ENCODE measurements at places on chromosomes 3 and 15.
A peak's percentile ranks its signal among the peaks of the same experiment; 100 is the strongest.

- DNase-seq: no peak
These were observed 32.9 kb upstream of the LYZL4 start for GRCh38 chr3:42443292-42443691.

GRCh38 chr3:152385761-152386160 is 117.0 kb downstream of the MBNL1 start:
- peak; percentile 85 for DNase-seq

DNA sequence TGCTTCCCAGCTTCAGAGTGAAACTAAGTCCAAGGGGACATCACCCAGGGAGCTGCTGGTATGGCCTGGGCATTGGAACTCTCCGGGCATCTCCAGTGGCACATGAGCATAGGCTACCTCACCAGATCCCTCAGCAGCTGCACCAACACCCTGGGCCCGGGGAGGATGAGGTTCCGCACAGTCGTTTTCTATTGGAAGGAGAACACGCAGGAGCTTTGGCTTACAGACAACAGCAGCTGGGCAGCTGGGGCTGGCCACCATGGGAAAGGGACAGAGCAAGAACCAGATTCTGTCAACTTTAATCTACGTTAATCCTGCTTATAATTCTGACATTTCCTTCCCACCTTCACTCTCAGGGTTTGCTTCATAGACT is 65.5 kb downstream of the MYO1E start:
- DNase-seq: no peak

- DNase-seq: peak; percentile 20
These were observed 482.2 kb downstream of the RBMS3 start for GRCh38 chr3:29763115-29763514.

GRCh38 chr15:93265111-93265556 is 176.1 kb upstream of the RGMA start:
- DNase-seq: peak; percentile 2

DNA sequence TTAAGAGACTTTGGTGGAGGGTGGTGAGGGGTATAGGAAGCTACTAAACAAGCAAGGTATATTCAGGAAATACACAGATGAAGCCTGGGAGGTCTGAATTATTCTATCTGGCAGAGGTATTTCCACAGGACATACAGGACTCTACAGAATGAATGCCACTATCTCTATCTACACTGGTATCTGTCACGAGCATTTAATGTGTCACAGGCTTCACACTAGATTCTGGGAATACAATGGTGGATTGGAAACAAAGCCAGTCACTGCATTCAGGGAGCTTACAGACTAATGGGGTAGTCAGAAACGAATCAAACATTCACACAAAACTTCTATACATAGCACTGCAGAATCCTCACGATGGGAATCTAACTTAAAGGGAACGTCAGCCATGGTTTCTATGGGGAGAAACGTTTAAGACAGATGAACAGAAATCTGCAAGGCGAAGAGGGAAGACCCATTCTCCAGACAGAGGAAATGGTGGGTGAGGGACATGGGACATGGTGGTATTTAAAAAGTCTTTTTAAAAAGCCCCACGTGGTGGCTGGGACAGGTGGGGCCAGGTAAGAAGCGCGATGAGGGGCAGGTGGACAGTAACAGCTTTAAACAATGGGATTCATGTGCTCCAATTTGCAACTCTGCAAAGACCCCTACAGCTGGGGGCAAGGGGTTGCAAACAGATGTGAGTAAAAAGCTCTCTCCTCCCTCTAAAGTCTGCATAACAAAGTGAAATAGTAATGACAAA is 16.5 kb downstream of the LRIG1 start:
- DNase-seq: no peak

GRCh38 chr3:156397534-156397933 is 157.4 kb downstream of the SSR3 start:
- no peak for DNase-seq

DNA sequence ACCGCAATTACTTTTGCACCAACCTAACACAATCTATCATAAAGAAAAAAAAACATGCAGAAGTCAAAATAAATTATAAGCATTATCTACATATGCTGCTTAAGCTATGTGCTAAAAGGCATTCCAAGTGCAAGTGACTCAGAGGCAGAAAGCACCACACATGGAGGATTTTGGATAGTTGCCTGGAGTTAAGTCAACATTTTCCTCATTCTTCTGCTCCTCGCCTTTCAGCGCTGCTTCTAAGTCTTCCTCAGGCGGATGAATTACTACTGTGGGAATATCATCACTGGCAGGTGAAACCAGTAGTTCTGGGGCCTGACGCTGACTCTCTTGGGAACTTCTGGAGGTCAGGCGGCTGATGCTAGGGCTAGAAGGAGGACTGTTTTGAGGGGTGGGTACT is 53.1 kb downstream of the SLC4A7 start:
- DNase-seq: peak; percentile 99

DNA sequence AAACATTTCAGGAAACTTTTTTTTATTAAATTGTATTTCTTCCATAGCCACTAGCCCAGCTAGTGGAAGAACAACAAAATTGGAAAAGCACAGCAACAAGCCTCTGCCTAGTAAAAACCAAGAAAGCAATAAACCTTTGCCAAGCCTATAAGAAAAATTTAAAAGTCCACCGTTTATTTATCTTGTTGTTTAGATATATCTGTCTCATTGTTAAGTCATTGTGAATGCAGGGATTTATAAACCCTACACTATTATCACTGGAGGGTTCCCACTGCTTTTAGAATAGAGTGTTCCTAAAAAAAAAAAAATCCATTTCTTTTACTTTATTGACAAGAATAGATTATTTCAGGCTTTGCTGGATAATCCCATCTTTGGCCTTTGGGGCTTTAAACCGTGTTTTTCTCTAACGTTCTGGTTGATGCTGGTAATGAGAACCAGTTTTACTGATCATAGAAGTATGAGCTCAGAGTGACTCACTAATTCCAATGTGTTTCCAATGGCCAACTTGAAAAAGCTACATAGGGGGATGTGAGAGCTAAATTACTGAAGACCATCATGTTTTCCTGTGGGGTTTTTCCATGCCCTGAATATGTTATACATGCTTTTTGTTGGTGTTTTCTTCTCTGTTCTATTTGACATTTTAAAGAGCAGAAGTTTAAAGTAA is 634.1 kb downstream of the RBMS3 start:
- peak; percentile 91 for DNase-seq

GRCh38 chr3:141960731-141961130 is 84.3 kb downstream of the ATP1B3 start:
- DNase-seq: peak; percentile 77

DNA sequence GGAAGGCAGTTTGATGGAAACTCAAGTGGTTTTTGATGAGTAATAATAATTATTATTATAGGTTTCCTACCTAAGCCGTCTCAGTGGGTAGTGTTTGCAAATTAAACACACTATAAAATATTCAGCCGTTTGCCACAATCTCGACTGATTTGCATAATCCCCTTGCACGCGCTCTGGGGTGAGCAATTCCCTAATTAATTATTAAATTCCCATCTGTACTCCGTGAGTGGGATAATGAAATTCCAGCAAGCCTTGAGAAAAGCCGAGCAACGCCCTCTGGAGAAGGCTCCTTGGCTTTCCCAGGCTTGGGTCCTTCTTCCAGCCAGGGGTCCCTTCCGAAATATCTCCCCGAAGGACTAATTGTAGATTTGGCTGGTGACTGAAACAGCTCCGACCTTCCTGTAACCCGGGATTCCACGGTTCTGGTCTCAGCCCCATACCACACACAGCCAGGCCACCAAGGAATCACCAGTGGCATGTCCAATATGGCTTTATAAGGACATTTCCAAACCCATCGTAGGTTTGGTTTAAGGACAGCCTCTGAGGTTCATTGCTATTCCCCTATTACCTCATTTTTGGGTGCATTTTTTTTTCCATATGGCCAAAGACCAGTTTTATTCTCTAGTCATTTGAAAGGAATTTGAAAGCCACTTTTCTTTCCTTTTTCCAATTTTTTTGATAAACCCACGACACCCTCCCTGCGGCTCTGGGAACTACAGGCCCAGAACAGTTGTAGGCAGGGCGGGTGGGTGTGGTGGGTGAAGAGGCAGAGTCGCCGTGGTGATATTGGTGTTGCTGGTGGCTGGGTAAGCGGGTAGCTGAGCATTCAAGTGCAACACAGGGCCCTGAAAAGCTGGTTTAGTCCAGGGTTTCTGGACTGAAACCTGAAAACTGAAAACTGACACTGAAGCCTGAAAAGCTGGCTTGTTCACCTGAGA is 33.2 kb upstream of the RGMA start:
- peak; percentile 3 for DNase-seq

GRCh38 chr3:46110701-46111493 is 83.6 kb upstream of the XCR1 start:
- peak; percentile 93 for DNase-seq

DNA sequence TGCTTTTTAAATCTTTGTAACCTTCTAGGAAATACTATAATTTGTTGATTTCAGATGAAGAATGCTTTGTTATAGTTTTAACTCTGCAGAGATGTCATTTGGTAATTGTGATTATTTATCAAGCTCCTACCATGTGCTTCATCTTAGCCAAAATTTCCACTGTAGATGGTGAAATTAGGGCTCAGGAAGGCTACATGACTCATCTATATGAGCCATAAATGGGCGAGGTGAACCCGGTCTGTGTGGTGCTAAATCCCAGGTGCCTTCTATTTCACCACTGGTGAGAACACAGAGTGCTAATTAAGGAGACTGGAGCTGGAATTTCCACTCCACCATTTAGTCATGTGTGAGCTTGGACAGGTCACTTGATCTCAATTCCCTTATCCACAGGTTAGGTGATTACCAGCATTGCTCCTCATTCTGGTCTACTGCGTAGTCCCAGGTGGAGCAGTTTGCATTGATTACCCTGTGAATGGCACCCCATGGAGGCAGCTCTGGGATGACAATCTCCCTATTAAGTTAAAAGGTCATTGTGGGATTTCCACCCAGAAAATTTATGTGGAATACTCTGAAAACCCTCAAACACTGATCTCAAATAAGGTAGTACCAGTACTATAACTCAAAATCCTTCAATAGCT is 2.8 kb upstream of the CCR3 start:
- peak; percentile 49 for DNase-seq

DNA sequence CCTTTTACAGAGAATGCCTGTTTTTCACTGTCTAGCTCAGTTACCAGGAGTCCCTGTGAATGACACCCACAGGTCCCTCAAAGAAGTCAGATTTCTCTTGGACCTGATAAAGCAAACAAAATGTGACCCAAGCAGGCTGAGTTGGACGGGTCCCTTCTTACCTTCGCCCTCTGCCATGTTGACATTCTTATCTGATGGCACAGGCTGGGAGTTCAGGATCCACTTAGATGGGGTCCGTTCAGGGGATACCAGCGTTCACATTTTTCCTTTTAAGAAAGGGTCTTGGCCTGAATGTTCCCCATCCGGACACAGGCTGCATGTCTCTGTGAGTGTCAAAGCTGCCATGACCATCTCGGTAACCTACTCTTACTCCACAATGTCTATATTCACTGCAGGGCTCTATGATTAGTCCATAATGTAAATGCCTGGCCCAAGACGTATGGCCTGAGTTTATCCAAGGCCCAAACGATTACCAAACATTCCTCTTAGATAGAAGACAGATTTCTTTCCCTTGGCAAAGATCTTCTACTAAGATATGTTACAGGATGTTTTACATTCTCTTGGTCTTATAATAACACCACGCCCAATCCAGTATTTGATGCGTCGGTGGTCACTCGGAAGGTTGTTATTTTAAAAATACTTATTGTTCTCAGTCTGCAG is 179.1 kb downstream of the THSD4 start:
- DNase-seq: no peak

DNA sequence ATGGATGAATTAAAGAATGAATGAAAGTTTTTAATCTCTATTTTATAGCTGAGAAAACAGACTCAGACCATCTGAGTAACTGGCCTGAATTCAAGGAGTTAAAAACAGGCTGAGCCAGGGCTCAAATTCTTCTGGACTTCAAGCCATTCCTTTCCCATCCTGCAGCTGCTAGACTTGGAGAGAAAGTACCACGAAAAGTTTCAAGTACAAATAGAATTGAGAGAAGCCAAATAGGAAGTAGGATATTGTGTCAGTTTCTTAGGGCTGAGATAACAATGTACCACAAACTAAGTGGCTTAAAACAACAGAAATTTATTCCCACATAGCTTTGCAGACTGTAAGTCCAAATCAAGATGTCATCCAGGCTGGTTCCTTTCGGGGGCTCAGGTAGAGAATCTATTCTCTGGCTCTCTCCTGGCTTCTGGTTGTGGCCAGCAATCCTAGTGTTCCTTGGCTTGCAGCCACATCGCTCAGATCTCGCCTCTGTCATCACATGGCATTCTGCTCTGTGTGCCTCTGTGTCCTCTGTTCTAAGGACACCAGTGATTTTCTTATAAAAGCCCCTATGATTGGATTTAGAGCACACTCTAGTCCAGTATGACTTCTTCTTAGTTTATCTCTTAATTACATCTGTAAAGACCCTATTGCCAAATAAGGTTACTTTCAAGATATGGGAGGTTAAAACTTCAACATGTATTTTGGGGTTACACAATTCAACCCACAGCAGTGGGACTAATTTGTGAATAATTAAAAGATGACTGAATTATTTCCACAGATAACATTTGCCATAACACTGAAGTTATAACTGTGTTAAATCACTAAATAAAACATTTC is 25.7 kb upstream of the GOLIM4 start:
- DNase-seq: no peak

- DNase-seq: no peak
These were observed 48.3 kb downstream of the CLDN11 start for GRCh38 chr3:170467007-170467406.

DNA sequence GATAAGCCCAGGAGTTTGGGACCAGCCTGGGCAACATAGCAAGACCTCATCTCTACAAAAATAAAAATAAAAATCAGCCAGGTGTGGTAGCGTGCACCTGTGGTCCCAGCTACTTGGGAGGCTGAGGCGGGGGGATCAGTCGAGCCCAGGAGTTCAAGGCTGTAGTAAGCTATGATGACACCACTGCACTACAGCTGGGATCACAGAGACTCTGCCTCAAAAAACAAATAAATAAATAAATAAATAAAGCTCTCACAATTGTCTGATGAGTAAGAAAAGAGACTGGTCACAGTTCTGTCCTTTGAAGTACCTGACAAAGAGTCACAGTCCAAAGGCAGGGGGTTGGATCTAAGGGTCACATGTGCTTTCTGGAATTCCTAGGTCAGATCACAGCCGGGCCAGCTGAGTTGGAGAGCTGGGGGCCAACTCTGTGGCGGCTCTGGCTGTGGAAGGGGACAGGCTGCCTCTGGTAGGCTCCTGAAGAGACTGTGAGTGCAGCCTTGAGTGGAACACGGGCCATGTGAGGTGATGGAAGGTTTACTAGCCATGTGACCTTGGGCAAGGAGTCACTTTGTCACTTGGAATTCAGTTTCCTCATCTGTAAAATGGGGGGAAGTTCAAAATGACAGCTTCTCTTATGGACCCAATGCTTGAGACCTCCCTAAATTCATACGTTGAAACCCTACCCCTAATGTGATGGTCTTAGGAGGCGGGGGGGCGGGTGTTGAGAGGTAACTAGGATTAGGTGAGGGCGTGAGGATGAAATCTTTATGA is 47.2 kb downstream of the WHAMM start:
- no peak for DNase-seq

GRCh38 chr3:47803480-47804025 is 615 bp downstream of the DHX30 start:
- no peak for DNase-seq

DNA sequence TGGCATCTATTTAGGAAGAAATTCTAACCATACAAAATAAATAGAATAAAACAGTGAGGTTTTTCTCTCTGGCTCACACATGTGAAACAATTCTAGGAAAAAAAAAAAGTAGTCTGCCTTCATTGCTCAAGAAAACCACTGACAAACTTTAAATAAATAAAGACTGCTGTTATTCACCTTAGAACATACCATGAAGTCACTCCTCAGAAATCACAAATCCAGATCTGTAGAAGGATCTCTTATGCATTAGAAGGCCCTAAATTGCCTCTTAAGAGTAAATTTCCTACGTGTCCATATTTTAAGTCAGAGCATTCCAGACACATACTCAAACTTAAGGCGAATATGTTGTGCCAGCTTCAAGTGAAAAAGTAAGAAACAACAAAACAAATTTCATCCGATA is 217.3 kb downstream of the ZIC4 start:
- DNase-seq: no peak

Data from fibroblast of mammary gland (primary cell).